ENCODE measurements at places on chromosomes 2 and 18.

GRCh38 chr2:85741211-85741832, 12.5 kb upstream of the ATOH8 start:
- DNase-seq, result no peak

DNA sequence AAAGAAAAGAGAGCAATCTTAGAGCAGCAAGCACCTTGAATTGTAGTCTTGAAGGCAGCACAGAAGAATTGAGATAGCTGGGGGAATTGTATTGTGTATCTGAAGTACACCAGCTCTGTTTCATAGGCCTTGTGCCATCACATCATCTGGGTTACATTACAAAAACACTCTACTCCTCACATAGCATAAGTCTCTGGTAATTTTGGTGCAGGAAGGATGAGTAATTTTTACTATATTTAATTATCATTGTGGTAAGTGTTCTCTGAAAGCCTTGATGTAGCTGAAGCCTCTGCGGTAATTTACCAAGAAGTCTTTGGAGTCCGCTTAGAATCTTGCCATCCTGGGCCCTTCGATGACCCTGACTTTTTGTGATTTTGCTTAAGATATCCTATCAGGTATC, 291.1 kb downstream of the ARHGAP15 start:
- peak; percentile 19 for DNase-seq

- no peak for DNase-seq
Measured at GRCh38 chr2:63012541-63012940, 38.1 kb upstream of the OTX1 start.

- no peak for DNase-seq
Measured at GRCh38 chr2:239710953-239711861, 310.4 kb upstream of the HDAC4 start.

- no peak for DNase-seq
Measured at GRCh38 chr2:123040506-123040905, 984.6 kb upstream of the CNTNAP5 start.

- DNase-seq, result no peak
Measured at GRCh38 chr2:8300216-8300615, 381.6 kb upstream of the ID2 start.

GRCh38 chr2:220353897-220354296, 726.5 kb downstream of the SLC4A3 start:
- no peak for DNase-seq

DNA sequence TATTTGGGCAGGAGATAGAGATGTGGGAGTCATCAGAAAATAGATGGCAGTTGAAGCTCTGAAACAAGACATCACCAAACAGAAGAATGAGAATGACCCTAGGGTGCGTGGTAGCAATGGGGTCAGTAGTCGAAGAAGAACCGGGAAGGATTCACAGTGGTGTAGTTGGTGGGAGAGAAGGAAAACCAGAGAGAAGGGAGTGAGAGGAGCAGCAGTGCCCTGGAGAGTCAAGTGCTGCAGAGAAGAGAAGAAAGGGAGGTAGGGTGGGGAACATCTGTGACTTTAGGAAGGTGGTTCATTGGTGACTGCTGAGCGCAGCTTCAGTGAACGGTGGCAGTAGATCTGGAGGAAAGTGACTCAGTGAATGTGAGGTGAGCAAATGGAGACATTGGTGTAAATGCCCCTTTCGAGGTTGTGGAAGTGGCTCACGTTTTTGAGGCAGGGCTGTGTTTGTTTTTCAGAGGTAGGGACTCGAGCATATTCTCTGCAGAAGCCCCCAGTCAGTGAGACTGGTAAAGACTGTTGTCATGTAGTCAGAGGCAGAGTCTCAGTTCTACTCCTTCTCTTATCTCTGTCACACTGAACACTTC, 36.4 kb downstream of the CDC42EP3 start:
- no peak for DNase-seq

DNA sequence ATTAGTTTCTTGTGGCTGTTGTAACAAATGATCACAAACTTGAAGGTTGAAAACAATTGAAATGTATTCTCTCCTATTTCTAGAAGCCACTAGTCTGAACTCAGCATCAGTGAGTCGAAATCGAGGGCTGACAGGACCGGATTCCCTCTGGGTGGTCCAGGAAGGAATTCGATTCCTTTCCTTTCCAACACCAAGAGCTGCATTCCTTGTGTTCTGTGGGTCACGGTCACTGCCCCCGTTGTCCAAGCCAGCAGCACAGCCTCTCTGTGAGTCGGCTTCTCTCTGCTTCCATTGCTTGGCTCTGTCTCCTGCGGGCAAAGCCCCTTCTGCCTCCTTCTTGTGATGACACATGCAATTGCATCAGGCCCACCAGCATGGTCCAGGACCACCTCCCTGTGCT, 67.3 kb downstream of the SMIM21 start:
- DNase-seq, result no peak

DNA sequence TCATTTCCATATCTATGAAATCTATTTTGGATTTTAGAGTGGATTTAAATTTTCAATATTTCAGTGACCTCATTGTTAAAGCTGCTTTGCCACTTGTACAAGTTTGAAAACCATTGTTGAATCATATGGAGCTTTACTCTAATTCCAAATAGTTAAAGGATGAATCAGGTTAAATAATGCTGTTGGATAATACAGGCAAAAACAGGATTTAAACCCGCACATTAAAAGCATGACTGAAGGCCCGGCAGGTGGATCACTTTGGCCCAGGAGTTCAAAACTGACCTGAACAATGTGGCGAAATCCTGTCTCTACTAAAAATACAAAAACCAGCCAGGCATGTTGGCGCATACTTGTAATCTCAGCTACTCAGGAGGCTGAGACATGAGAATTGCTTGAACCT, 68.3 kb downstream of the RIF1 start:
- DNase-seq, result no peak
